Left renal cortex interstitium (tissue), 4 donors: ENCODE measurements at places on chromosomes 3 and 15.

- DNase-seq, result no peak
These were observed 479.5 kb upstream of the AGTR1 start for GRCh38 chr3:148218222-148218621.

- DNase-seq, result no peak
These were observed 120.5 kb upstream of the THRB start for GRCh38 chr3:24615177-24615576.

DNA sequence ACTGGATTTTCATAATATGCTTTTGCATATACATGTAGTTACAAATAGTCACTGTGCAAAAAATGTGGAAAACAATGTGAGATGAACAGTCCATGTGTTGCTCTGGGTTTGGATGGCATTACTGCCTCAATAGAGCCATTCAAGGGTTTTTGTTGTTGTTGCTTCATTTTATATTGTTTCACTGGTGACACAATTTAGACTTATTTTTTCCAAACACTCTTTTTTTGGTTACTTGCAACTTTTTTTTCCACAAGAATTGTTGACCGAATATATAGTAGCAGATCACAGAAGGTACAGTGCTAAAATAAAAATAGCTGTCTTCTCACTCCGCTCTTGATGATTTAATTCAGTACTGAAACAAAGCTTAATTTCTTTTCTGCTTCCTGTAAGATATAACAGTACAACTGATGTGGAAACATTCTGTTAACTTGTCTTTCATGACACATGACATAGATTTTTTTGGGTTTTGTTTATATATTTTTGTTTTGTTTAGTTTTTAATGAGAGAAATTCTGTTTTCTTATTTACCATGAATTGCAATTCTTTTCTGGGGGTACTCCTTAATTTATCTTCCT lies 618.6 kb downstream of the NAALADL2 start:
- DNase-seq, result no peak

- no peak for DNase-seq
These were observed 490.7 kb downstream of the GBE1 start for GRCh38 chr3:81270603-81271379.

DNA sequence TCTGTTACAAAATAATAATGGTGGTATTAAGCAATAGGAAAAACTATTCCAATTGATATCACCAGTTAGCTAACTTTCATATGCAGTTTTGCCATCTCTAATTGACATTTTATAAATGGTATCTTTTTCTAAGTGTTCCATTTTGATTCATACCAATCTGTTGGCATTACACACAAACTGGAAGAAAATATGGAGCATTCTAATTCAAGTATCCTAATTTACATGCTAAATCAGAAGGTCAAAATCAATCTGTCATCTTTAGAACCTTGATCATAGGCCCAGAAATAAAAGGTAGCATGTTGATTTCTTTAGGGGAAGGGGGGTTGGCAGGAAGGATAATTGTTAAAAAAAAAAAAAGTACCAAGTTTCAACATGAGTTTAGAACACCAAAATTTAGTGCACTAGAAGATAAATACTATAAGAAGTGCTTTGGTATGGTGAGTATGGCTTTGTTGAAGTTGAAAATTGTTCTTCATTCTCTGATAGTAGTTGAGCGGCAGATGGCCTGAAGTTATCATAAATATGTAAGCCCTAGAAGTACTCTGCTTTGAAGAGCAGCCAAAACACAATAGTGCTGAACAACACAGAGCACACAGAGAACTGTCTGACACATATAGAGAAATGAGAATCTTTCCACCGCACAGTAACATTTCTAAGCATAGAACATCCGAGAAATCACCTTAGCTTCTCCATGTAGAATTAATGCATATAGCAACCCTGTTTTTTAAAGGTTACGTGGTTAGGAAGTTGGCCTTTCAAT lies 130.1 kb downstream of the TAFA4 start:
- no peak for DNase-seq
